Fibroblast of skin of right biceps (primary cell): ENCODE measurements at places on chromosomes 16 and 17.

- DNase-seq, result no peak
Observed at GRCh38 chr17:81162491-81162890, 2.8 kb upstream of the PVALEF start.

DNA sequence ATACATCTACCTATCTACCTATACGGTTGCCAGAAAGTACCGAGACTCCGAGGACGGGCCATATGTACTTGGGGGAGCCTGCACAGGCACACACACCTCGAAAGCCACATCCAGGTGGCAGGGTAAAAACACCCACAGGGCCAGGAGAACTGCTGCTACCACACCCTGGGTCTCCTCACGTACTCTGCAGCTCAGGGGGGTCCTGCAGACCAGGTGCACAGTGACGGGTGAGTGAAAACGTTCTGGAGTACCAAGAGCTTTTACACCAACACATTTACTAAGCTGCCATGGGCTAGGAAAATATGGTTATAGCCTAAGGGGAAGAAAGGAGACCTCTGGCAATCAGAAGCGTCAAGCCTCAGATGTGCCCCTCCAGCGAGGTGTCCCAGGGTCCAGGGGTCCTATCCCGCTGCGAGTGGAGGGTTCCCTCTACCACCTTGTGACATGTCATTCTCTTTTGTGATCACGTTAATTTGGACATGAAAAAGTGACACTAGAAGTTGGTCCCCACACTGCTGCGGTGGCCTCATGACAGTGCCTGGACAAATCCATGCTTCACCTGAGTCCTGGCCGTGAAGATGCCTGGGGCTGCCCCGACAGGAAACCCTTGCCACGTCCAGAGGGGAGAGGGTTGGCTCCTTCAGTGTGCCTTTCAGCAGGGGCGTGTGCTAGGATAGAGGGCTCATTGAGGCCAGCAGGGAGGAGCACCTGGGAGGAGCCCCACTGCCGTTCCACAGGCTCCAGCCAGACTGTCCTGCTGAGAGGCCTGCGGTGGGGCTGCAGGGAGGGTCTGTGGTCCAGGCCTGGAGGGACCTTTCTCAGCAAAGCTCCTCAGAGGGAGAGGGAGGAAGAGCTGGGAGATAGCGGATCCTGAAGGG, 1.8 kb downstream of the CANT1 start:
- no peak for DNase-seq

DNA sequence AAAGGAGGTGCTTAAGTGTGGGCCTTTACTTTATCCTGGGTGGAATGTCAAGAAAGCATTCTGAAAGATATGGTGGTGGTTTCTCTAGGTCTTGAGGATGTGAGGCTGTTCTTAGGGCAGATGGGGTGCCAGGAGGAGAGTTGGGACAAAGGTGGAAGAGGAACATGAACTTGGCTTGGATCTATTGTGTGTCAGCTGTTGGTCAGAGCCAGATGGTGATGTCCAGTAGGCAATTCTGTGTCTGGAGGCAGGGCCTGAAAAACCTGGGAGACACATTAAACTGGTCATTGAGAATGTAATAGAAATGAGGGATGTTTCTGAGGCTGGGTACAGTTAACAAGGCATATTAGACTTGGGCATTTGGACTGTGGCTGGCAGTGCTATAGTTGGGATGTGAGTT, 32.6 kb upstream of the RGS9 start:
- DNase-seq, result no peak

- DNase-seq, result no peak
Observed at GRCh38 chr16:73060892-73061490, 13.1 kb upstream of the ZFHX3 start.

- no peak for DNase-seq
Observed at GRCh38 chr17:77600346-77600745, 358.2 kb upstream of the TNRC6C start.

DNA sequence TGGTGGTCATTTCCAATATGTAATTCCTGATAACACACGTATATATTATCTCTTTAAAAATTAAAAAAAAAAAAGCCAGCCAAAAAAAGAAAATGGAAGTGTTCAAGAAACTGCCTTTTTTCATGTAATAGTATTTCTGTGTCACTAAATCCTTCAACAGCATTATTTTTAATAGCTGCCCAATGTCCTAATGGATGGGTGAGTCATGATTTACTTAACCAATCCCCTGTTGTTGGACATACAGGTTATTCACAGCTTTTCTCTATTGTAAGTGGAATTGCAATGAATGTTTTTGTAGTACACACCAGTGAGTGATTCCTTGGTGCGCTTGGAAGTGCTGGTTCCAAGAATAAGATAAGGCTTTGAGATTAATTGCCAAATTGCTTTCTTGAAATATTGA, 124.9 kb downstream of the WWOX start:
- DNase-seq, result no peak

DNA sequence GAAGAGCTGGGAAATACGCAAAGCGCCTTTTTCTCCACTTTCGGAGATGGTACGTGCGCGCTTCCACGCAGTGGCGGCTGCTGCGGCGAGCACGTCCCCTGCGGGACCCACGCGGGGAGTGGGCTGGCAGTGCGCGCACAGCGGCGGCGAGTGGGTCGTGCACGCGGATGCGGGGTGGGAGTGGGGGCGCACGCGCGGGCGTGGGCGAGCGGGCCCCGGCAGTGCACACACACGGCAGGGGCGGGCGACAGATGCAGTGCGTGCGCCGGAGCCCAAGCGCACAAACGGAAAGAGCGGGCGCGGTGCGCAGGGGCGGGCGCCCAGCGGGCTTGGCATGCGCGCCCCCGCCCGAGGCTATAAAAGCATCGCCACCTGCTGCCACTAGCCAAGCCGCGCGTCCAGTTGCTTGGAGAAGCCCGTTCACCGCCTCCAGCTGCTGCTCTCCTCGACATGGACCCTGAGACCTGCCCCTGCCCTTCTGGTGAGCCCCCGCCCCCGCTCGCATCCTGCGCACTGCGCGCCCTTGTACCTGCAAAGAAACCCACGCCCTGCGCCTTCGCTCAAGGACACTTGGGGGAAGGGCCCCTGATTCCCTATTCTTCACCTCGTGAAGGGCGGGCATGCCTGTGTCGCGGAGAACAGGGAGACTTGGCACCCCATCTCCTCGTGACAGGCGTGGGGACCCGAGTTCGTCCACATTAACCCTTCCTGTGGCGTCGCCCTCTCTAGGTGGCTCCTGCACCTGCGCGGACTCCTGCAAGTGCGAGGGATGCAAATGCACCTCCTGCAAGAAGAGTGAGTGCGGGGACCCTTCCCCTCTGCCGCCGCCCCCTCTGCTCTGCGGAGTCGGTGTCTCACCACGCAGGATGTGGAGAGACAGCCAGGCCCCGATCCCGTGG, at the start of gene MT3:
Gene MT3, plus strand, starts transcription at position 388 of the 899 bp plus-strand sequence. Its CDS starts 63 bp downstream, at position 451.
- no peak for DNase-seq

GRCh38 chr16:528111-529011, 849 bp downstream of the CAPN15 start:
- peak; percentile 62 for DNase-seq

- DNase-seq, result no peak
Observed at GRCh38 chr17:75799402-75799801, 14.8 kb downstream of the UNK start.

DNA sequence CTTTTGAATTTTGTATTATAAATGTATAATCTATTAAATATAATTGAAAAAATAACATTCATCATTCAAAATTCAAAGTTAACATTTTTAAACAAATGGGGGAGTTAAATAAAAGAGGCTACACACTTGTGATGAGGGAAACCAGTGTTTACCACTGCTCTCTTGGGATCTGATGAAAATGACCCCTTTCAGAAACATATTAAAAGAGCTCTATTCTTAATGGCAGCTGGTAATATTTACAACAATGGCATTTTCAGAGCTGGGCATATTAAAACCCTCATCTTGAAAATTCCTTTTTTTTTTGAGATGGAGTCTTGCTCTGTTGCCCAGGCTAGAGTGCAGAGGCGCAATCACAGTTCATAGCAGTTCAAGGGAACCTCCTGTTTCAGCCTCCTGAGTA, 19.3 kb upstream of the FLCN start:
- no peak for DNase-seq

DNA sequence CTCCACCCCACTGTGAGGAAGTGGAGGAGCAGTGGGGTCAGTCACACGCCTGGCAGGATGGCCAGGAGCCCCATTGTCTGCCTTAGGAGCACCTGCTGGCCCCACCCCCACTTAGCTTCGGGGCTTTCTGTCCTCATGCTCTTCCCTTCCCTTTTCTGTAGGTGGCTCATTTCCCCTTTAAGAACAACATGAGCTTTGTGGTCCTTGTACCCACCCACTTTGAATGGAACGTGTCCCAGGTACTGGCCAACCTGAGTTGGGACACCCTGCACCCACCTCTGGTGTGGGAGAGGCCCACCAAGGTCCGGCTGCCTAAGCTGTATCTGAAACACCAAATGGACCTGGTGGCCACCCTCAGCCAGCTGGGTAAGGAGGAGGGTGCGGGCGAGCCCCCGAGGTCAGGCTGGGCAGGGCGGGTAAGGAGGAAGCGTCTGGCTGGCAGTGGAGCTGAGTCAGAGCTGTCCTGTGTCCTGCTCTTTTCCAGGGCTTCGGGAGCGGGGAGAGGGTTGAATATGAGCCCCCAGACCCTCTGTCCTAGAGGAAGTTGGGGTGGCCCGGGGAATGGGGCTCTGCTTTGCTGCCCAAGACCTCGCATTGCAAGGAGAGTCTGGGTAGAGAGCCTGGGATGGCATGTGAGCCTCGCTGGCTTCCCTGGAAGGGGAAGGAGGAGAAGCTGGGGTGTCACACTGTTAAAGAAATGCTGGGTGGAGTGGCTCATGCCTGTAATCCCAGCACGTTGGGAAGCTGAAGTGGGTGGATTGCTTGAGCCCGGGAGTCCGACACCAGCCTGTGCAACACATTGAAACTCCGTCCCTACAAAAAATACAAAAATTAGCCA, 9.2 kb upstream of the SERPINF1 start:
- DNase-seq, result no peak

- no peak for DNase-seq
Observed at GRCh38 chr16:63856537-63856936, 1265.3 kb downstream of the CDH11 start.

- DNase-seq, result peak; percentile 41
Observed at GRCh38 chr17:77602062-77602746, 356.3 kb upstream of the TNRC6C start.

- DNase-seq, result no peak
Observed at GRCh38 chr17:42291129-42291528, 2.8 kb downstream of the STAT5A start.

DNA sequence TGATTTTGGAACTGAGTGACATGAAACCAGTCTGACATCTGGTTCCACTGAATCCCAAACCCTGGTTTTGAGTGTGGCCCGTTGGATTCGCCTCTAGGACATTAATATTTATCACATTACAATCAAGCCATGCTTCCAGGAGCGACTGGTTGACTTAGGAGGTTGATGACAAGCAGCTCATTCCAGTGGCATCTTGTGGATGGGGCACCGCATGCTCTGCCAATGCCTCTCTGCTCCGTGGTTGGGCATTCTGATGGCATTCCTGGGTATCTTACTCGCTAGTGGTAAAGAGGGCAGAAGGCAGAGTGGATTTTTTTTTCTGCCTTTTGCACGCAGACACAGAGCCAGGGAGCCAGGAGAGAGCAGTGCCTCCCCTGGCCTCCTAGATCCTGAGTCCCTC, 31.4 kb downstream of the CACNG4 start:
- DNase-seq, result no peak

GRCh38 chr16:87971933-87972332, 20.7 kb downstream of the BANP start:
- DNase-seq, result no peak

DNA sequence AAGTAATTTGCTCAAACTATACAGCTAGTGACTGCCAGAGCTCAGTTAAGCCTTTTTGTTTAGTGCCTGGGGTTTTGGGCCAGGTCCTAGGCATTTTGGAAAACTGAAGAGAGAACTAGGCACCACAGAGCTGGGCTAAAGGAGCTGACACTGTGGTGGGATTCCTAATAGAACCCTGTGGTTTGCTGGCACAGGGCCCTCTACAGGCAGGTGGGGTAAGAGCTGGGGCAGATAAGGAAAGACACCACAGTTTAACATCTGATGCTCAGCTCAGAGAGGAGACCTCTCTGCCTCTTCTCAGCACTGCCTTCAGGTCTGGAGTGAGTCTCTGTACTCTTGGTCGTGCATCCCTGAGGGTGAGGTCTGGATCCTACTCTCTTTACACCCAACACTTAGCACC, 121.2 kb downstream of the SNX11 start:
- no peak for DNase-seq

DNA sequence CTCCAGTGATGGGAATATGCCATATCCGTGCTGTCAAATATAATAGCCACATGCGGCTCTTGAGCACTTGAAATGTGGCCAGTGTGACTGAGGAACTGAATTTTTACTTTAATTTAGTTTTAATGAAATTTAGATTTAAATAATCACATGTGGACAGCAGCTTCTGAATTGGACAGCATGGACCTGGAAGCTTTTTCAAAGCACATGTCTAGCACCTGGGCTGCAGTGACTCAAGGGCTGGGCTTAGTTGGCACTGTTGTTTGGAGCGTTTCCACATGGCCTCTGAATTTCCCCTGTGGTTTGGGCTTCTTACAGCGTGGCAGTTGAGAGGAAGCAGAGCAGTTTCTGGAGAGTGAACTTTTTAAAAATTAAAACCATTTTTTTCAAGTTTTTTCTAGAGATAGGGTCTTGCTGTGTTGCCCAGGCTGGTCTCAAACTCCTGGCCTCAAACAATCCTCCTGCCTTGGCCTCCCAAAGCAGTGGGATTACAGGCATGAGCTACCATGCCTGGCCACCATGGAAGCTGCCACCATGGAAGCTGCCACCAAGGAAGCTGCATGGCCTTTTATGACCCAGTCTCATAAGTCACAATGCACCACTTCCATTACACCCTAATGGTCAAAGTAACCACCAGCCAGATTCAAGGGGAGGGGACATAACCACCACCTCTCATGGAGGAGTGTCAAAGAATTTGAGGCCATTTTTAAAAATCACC, 6.7 kb upstream of the TOB1 start:
- peak; percentile 35 for DNase-seq

DNA sequence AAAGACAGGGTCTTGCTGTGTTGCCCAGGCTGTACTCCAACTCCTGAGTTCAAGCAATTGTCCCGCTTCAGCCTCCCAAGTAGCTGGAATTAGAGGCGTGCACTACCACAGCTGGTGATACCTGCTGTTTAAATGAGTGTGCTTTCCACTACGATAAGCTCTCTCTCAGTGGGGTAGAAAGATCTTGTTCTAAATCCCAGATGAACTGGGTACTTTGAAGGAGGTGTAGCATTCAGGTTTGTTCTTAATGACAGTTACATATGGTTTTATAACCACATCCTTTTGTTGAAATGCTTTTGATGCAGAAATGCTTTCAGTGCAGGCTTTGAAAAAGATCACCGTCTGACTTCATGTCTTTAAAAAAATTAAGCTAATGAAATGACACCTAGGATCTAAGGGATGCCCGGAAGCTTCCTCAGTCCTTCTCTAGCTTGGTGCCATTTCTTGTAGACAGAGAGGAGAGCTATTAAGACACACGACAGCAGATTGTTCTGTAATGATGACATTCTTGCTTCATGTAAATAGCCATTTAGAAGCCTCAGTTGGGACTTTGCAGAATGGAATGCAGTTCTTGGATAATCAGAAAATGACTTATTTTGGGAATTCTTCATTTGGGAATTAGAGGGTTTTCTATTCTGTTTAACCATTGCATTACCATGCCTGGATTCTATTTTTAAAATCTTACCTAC, 19.5 kb downstream of the PMM2 start:
- DNase-seq, result peak; percentile 21

- no peak for DNase-seq
Observed at GRCh38 chr16:68451676-68452075, 3.4 kb upstream of the SMPD3 start.
